ENCODE measurements at places on chromosomes 7 and 10.

GRCh38 chr7:41059796-41060195 is 643.1 kb downstream of the INHBA start:
- DNase-seq = no peak

GRCh38 chr7:132321387-132321786 is 254.9 kb downstream of the PLXNA4 start:
- DNase-seq = no peak

DNA sequence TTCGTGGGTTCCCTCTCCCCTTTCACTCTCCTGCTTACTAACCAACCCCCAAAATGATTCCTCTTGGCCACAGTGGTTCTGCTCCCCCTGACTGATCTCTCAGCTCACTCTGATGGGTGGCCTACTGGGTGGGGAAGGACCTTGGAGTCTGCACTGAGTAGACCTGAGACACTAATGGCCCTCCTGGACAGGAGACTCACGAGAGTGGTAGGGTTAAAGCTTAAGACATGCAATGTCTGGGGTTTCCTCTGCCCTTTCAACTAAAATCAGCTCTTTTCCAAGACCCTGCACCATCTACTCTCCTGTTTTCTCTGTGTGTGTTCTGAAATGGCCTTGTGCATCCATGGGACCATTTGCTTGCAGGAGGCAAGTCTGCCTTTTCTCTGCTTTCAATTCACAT is 631.4 kb downstream of the ACTR3B start:
- no peak for DNase-seq

GRCh38 chr10:12777840-12778585 is 223.5 kb downstream of the CCDC3 start:
- no peak for DNase-seq

DNA sequence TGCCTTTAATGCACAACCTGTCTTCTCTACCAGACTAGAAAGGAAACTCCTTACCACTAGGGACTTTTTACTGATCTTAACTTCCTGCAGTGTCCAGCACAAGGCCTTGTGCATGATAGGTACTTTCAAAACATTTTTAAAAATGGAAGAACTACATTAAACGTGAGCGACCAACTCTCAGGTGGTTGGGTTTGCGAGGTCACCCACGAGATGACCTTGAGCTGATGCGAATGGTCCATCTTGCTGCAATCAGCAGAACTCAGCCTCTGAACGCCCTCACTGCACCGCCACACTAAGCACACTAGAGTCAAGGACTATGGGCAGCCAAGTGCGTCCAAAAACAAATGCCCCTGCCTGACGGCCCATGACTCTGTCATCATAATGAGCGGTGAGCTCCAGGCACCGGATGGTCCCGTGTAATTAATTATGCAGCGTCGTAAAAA is 34.9 kb upstream of the PTF1A start:
- no peak for DNase-seq
